ENCODE measurements at places on chromosomes 3 and 15. TPM values are rescaled to one million over a fixed set of nuclear protein-coding genes. Genes with fewer than 3 reads are reported as not detected.

TMCO5A gene
- not detected for total RNA-seq

ABHD17C gene
- total RNA-seq = 5.6 TPM

PLA2G4D gene
- not detected for total RNA-seq

GOLGA8Q gene
- total RNA-seq = not detected

GREM1 gene
- total RNA-seq = not detected

C3orf18 gene
- total RNA-seq = 11.3 TPM

FETUB gene
- total RNA-seq = not detected

SLC35A5 gene
- total RNA-seq = 19.8 TPM

PLSCR1 gene
- total RNA-seq = 23.3 TPM

ISLR2 gene
- total RNA-seq = not detected

PIF1 gene
- total RNA-seq = 27.8 TPM

FAM3D gene
- total RNA-seq = not detected

GAP43 gene
- total RNA-seq = 0.10 TPM

FEM1B gene
- total RNA-seq = 37.6 TPM

DUOXA2 gene
- total RNA-seq = not detected

TXNRD3 gene
- total RNA-seq = 2.5 TPM

UROC1 gene
- not detected for total RNA-seq

GOLGA8R gene
- total RNA-seq = 0.34 TPM

TMC3 gene
- not detected for total RNA-seq

RTP1 gene
- not detected for total RNA-seq

ADGRG7 gene
- total RNA-seq = not detected

PHLDB2 gene
- 2.2 TPM for total RNA-seq

CPLX3 gene
- total RNA-seq = not detected

SH2D7 gene
- not detected for total RNA-seq

SAXO2 gene
- total RNA-seq = 1.3 TPM

LTK gene
- total RNA-seq = 0.11 TPM

TMEM158 gene
- not detected for total RNA-seq

PDIA5 gene
- total RNA-seq = 23.8 TPM

C3orf85 gene
- total RNA-seq = not detected

XYLB gene
- total RNA-seq = 5.9 TPM

ZNF660 gene
- 0.48 TPM for total RNA-seq

ADAMTS7 gene
- 0.48 TPM for total RNA-seq

CEP19 gene
- 4.8 TPM for total RNA-seq

C15orf39 gene
- 35.1 TPM for total RNA-seq

CACNA2D2 gene
- 0.67 TPM for total RNA-seq

USP50 gene
- total RNA-seq = not detected

C3orf49 gene
- not detected for total RNA-seq

GCNT3 gene
- not detected for total RNA-seq

RAMAC gene
- total RNA-seq = 30.0 TPM

TPRA1 gene
- total RNA-seq = 44.6 TPM

SEMA3G gene
- 0.19 TPM for total RNA-seq

EAF1 gene
- 23.1 TPM for total RNA-seq

GRAMD1C gene
- total RNA-seq = 0.21 TPM

GOLGA6B gene
- not detected for total RNA-seq

RBSN gene
- total RNA-seq = 9.6 TPM

GOLGA6L7 gene
- not detected for total RNA-seq

ZNF197 gene
- total RNA-seq = 13.1 TPM

SLC22A14 gene
- total RNA-seq = 0.11 TPM

CCDC39 gene
- total RNA-seq = not detected

STRA6 gene
- not detected for total RNA-seq

ECE2 gene
- not detected for total RNA-seq

CBLB gene
- 144 TPM for total RNA-seq

GPR62 gene
- not detected for total RNA-seq

SLC9C1 gene
- total RNA-seq = not detected
